ENCODE measurements at places on chromosomes 5 and 9.

DNA sequence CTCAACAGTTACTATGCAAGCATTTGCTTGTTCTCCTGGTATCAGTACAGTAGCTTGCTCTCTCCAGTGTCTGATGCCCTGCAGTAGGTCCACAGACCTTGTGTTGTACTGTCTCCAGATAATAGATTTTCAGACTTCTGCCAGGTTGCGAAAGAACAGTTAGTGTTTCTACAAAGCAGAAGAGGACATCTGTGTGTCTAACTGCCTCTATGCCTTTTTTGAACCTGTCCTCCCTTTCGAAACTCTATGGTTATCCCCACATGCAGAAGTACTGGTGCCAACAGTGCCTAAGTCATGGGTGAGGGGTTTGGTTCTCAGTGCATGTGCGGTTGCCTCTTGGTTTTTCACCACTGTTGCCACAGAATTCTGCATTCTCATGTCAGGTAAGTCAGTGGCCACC lies 45.9 kb downstream of the KCNN2 start:
- no peak for DNase-seq

- no peak for DNase-seq
These were observed 1101.8 kb downstream of the TAF11L14 start for GRCh38 chr5:18736051-18736398.

GRCh38 chr9:37554318-37554717 lies 21.9 kb downstream of the FBXO10 start:
- DNase-seq: no peak

DNA sequence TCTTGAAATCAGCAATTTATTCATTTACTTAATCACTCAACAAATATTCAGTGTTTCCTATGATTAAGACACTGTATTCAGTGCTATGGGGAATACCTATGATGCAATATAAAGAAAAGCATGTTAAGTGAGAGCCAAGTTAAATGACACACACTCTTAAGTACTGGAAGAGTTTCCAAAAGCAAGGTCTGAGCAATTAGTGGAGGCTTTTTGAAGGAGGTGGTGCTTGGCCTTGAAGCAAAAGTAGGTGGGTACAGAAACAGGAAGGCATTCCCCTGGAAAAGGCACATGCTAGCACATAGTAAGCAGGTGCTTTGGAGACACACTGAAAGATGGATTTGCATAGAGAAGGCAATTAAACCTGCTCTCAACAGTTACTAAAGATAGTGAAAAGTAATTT lies 4.0 kb downstream of the TSLP start:
- DNase-seq: no peak

GRCh38 chr9:114668146-114668545 lies 10.5 kb upstream of the TEX53 start:
- DNase-seq: no peak

GRCh38 chr5:16744164-16744880 lies 127.5 kb upstream of the RETREG1 start:
- no peak for DNase-seq

DNA sequence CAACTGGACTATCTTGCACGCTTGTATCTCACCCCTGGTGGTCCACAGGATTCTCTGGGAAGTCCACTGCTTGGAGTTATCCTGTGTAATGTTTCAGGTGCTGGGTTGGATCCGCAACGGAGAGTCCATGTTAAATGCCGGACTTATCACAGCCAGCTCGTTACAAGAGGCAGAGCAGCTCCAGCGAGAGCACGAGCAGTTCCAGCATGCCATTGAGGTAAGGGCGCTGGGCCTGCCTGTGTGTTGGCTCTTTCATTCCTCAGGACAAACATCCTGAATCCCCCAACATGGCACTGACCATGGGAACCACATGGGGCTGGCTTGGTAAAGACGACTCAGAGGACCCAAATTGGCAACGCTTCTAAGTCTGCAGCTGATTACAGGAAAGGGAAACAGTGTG lies 214.8 kb upstream of the OTULINL start:
- DNase-seq: no peak

DNA sequence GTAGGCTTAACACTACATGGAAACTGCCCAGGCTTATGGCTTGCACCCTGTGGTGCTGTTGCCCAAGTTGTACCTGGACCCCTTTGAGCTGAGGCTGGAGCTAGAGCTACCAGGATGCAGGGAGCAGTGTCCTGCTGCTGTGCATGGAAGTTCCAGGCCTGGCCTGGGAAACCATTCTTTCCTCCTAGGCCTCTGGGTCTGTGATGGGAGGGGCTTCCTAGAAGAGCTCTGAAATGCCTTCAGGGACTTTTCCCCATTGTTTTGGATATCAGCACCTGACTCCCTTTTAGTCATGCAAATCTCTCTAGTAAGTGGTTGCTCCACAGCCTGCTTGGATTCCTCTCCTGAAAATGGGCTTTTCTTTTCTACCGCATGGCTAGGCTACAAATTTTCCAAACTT lies 7.9 kb upstream of the HRH2 start:
- no peak for DNase-seq

DNA sequence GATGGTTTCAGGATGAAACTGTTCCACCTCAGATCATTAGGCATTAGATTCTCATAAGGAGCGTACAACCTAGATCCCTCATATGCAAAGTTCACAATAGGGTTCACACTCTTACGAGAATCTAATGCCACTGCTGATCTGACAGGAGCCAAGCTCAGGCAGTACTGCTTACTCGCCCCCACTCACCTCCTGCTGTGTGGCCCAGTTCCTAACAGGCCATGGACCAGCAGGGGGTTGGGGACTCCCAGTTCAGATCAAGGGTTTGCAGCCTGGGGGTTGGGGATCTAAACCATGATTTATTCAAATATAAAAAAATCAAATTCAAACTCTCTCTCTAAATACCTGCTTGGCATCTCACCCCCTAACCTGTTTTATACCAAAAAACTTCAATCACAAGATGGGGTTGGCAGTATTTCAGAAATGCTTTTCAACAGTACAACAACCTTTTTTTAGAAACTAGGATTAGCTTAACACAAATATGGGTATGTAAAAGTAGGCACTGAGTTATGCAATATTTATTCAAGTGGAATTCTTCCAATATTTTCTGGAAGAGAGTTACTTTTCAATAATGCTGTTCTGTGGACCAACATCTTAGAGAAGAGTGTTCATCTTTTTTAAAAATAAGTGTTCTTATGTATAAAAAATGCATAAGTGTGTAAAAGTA lies 30.1 kb upstream of the SLC12A2 start:
- no peak for DNase-seq

- no peak for DNase-seq
These were observed 116.5 kb downstream of the BRINP1 start for GRCh38 chr9:119252671-119253299.

GRCh38 chr9:97575673-97576200 lies 57.4 kb downstream of the TSTD2 start:
- DNase-seq: no peak

Measured in stimulated activated CD8-positive, alpha-beta memory T cell treated with anti-CD3 and anti-CD28 coated beads, Interleukin-12 subunit alpha, Interleukin-12 subunit beta, amount 100 ng/mL, for 1 hour (primary cell).